ENCODE measurements at places on chromosomes 4 and X.

- no peak for DNase-seq
Measured at GRCh38 chr4:79250887-79251286, 75.0 kb downstream of the NAA11 start.

GRCh38 chr4:101288365-101289145 is 58.8 kb downstream of the PPP3CA start:
- no peak for DNase-seq

- no peak for DNase-seq
Measured at GRCh38 chr4:114690571-114690970, 92.0 kb downstream of the UGT8 start.

GRCh38 chrX:15679246-15679645 is 14.6 kb upstream of the CLTRN start:
- no peak for DNase-seq

- DNase-seq: no peak
Measured at GRCh38 chrX:14718403-14718802, 154.5 kb downstream of the FANCB start.

DNA sequence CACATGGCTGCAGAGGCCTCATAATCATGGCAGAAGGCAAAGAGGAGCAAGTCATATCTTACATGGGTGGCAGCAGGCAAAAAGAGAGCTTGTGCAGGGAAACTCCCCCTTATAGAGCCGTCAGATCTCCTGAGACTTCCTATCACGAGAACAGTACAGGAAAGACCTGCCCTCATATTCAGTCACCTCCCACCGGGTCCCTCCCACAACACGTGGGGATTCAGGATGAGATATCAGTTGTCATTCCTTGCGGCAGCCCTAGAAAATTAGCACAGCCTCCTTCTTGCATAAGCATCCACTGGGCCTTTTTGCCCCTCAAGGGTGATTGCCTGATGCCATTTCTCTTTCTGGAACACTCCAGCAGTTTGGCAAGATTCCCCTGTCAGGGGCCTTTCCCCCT is 61.7 kb upstream of the STX18 start:
- no peak for DNase-seq

GRCh38 chr4:156673483-156673882 is 298.1 kb downstream of the PDGFC start:
- DNase-seq: no peak

DNA sequence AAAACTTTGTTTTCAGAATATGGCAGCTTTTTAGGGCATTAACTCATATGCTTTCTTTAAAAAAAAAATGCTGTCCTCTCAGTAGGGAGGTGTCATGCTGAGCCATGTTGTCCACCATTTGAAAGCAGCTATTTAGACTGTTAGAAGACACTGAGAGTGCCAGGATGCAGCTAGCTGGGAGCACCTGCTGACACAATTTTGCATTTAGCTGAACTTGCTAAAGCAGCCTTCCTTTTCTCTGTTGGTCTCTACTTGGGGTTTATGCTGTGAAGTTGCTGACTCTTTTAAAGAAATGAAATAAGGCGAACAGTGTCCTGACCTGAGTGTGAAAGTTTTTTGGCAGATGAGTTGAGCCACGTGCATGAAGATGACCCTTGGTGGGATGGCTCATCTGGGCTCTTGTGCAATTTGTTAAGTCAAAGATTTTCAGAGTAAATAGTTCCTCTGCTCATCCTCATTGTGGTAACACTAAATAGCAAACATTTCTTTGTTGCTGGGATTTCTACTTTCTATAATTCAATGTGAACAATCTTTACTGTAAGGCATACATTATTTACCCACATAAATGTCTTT is 64.5 kb downstream of the CDS1 start:
- DNase-seq: no peak
